LoVo (cell line): ENCODE measurements at places on chromosomes 16 and 17.

DNA sequence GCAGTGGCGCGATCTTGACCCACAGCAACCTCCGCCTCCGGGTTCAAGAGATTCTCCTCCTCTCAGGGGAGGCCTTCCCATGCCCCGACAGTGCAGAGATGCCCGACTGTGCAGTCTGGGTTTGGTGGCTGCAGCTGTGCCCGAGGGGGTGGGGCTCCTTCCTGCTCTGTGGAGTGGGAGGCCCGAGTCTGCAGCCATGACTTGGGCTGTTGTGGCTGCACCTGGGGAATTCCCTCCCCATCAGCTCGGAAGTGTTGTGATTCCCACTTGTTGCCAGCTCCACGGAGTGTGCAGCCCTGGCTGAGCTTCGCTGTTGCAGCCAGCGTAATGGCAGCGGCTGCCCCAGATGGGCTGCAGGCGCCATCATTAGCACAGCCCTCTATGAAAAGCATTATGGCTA lies 66.4 kb upstream of the SMIM36 start:
- DNase-seq, result no peak

GRCh38 chr16:12584488-12585233 lies 219.0 kb downstream of the CPPED1 start:
- no peak for DNase-seq

GRCh38 chr17:76538281-76538931 lies 897 bp upstream of the CYGB start:
- no peak for DNase-seq

DNA sequence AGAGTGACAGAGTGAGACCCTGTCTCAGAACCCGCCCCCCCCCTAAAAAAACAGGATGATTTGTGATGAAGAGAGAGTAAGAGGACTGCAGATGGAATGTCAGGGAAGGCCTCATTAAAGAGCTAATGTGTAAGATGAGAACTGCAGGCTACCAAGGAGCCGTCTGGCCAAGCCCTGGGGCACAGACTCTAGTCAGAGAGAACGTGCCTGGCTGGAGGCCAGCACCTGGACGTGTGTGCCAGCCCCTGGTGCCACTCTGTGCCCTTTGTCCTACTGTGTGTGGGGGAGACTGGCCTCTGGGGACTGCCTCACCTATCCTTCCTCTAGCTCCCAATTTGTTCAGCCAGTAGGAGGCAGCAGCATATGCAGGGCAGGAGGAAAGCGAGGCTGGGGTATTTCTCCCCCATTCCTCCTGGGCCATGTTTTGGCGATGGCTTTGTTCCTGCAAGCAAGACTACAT lies 37.1 kb downstream of the KNOP1 start:
- no peak for DNase-seq

- DNase-seq, result no peak
Measured at GRCh38 chr17:55965051-55965450, 188.2 kb upstream of the ANKFN1 start.
